ENCODE measurements at places on chromosomes 1 and 21. TPM values are rescaled to one million over a fixed set of nuclear protein-coding genes. Genes with fewer than 3 reads are reported as not detected.

The TSACC gene
- total RNA-seq, result not detected

The BPNT1 gene
- 18.1 TPM for total RNA-seq

- peaks cover 23% of the 10 kb centered on the region for H3K4me1 ChIP-seq
- no peaks in the 10 kb centered on the region for H3K36me3 ChIP-seq
- no peak overlapping the region for H3K27ac ChIP-seq
- no peak overlapping the region for H3K4me3 ChIP-seq
- H3K27me3 ChIP-seq, result no peaks in the 10 kb centered on the region
Measured at GRCh38 chr1:28126783-28127490, 38.5 kb upstream of the EYA3 start.

DNA sequence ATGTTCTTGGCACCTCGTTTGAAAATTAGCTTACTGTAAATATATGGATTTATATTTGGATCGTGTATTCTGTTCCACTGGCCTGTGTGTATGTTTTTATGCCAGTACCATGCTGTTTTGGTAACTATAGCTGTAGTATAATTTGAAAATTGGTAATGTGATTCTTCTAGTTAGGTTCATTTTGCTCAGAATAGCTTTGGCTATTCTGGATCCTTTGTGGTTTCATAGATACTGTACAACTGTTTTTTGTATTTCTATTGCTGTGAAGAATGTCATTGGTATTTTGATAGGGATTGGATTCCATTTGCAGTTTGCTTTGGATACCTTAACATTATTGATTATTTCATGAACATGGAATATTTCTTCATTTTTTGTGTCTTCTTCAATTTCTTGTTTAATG lies 490.2 kb downstream of the BRINP3 start:
- H3K4me3 ChIP-seq, result no peak overlapping the region
- no peaks in the 10 kb centered on the region for H3K4me1 ChIP-seq
- no peak for DNase-seq

The HAO2 gene
- total RNA-seq, result not detected

GRCh38 chr1:25050165-25050564 lies 120.1 kb upstream of the RUNX3 start:
- no peak overlapping the region for H3K4me3 ChIP-seq
- H3K4me1 ChIP-seq, result no peaks in the 10 kb centered on the region
- no peaks in the 10 kb centered on the region for H3K36me3 ChIP-seq
- peaks cover 31% of the 10 kb centered on the region for H3K27me3 ChIP-seq
- no peak overlapping the region for H3K27ac ChIP-seq

The TCHH gene
- total RNA-seq, result not detected

GRCh38 chr1:2209400-2210083 lies 15.0 kb upstream of the FAAP20 start:
- H3K4me1 ChIP-seq, result peaks cover 51% of the 10 kb centered on the region
- no peak for DNase-seq
- no peak overlapping the region for H3K4me3 ChIP-seq
- no peaks in the 10 kb centered on the region for H3K27me3 ChIP-seq
- no peak overlapping the region for H3K27ac ChIP-seq

The CELA3A gene
- total RNA-seq, result not detected

GRCh38 chr1:184827600-184828368 lies 73.1 kb upstream of the EDEM3 start:
- H3K4me1 ChIP-seq, result peaks cover 16% of the 10 kb centered on the region
- peaks cover 4% of the 10 kb centered on the region for H3K27me3 ChIP-seq
- no peaks in the 10 kb centered on the region for H3K36me3 ChIP-seq
- no peak for DNase-seq
- H3K27ac ChIP-seq, result peak overlapping the region; percentile 30

DNA sequence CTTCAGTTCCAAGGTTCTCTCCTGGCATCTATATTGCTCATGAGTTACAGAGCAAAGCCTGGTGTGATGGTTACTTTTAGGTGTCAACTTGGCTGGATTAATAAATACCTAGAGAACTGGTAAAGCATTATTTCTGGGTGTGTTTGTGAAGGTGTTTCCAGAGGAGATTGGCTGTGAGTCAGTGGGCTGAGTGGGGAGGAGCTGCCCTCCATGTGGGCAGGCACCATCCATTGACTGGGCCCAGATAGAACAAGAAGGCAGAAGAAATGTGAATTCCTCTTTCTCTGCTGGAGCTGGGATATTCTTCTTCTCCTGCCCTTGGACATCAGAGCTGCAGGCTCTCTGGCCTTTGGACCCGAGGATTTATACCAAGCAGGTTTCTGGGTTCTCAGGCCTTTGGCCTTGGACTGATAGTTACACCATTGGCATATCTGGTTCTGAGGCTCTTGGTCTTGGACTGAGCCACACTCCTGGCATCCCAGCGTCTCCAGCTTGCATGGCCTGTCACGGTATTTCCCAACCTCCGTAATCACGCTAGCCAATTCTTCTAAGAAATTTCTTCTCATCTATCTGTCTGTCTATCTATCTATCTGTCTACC lies 44.5 kb downstream of the B3GALT5 start:
- H3K4me3 ChIP-seq, result no peak overlapping the region
- no peak for DNase-seq
- H3K27ac ChIP-seq, result no peak overlapping the region
- peaks cover 11% of the 10 kb centered on the region for H3K4me1 ChIP-seq
- no peaks in the 10 kb centered on the region for H3K27me3 ChIP-seq
- H3K36me3 ChIP-seq, result no peaks in the 10 kb centered on the region

- H3K27ac ChIP-seq, result no peak overlapping the region
- peaks cover 4% of the 10 kb centered on the region for H3K27me3 ChIP-seq
- no peak overlapping the region for H3K4me3 ChIP-seq
- peak; percentile 83 for DNase-seq
- no peaks in the 10 kb centered on the region for H3K36me3 ChIP-seq
- peaks cover 13% of the 10 kb centered on the region for H3K4me1 ChIP-seq
Measured at GRCh38 chr1:94658221-94658620, 116.7 kb upstream of the F3 start.

DNA sequence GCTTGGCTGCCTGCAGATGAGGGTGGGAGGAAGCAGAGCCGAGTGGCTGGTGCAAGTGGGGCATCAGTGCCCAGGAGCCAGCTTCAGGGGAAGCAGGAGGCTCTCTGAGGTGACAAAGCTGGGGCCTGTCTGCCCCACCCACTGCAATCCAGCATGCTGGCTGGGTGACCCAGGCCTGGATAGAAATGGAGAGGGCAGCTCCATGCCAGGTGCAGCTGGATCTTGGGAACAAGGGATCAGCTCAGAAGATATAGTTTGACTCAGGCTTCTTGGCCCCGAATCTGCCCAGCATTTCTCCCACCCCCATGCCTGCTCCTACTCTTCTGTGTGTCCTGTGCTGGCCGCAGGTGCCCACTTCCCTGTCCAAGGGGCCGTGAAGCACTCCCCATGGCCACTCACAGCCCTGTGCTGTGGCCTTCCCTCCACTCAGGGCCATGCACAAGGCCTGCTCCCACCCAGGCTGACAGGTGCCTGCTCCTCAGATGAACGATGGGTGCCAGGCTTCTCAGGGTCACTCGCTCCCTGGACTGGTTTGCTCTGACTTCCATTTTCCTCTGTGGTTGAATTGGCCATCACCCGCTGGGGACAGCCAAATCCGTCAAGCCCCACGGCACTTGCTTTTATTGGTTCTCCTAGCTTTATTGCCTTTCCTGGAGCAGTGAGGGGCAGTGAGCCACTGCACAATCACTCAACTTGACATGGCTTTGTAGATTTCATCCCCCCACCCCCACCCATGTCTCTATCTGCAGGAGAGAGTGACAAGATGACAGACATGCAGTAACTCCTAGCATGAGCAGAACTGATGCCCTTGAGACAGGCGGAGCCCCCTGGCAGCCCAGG lies 174.8 kb upstream of the VAMP3 start:
- DNase-seq, result peak; percentile 15
- no peaks in the 10 kb centered on the region for H3K36me3 ChIP-seq
- H3K4me1 ChIP-seq, result no peaks in the 10 kb centered on the region

GRCh38 chr21:28910280-28910887 lies 82.3 kb downstream of the LTN1 start:
- peaks cover 3% of the 10 kb centered on the region for H3K27me3 ChIP-seq
- H3K27ac ChIP-seq, result no peak overlapping the region
- no peak overlapping the region for H3K4me3 ChIP-seq
- DNase-seq, result no peak
- no peaks in the 10 kb centered on the region for H3K4me1 ChIP-seq
- H3K36me3 ChIP-seq, result no peaks in the 10 kb centered on the region

Data from osteoblast (primary cell).